ENCODE measurements at places on chromosomes 11 and 22.
A peak's percentile ranks its signal among the peaks of the same experiment; 100 is the strongest.

DNA sequence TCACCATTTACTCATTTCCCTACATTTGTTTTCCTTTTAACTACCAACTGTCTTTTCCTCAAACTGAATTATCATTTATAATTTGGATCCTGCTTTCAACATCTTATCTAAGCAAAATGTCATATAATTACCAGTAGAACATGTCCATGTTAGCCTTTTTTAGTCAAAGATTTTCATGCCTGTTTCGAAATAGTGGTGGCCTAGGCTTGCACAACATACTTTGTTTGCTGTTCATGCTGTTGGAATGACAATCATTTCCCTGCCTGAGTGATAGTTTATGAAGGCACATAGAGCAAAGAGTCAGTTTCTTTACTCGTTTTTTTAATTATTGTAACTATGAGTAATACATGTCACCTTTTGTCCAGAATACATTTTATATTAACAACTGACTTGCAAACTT, 144.3 kb upstream of the ANO3 start:
- DNase-seq, result no peak

DNA sequence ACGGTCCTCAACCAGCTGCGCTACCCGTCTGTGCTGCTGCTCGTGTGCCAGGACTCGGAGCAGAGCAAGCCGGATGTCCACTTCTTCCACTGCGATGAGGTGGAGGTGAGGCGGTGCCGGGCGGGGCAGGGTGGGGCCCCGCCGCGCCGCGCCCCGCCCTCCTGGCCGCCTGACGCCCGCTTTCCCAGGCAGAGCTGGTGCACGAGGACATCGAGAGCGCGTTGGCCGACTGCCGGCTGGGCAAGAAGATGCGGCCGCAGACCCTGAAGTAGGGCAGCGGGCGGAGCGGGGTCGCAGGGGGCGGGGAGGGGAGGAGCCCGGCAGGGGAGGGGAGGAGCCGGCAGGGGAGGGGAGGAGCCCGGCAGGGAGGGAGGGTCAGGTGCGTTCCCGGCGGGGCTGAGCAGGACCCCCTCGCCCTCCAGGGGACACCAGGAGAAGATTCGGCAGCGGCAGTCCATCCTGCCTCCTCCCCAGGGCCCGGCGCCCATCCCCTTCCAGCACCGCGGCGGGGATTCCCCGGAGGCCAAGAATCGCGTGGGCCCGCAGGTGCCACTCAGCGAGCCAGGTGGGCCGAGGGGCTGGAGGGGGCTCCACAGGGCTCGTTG, 14.7 kb downstream of the EPS8L2 start:
- peak; percentile 50 for DNase-seq

DNA sequence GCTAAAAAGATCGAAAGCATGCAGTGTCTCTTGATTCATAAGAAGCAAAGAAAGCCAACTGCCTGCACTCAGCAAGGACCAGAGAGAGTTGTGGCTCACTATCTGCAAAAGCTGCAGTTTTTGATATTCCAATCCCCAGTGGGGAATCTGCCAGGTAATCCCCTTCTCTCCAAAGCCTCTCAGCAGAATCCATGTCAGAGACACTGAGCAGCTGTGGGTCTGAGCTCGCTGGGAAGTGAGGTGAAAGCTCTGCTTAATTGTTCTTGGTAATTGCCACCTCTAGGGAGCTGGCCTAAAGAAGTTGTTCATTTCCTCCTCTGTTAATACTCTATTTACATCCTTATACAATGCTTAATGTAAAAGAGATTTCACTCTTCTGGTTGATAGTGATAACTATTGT, 261.3 kb upstream of the LRRC4C start:
- DNase-seq, result no peak

- no peak for DNase-seq
Observed at GRCh38 chr11:10611979-10612862, 43.8 kb upstream of the LYVE1 start.

- DNase-seq, result no peak
Observed at GRCh38 chr11:47756208-47756607, 10.9 kb downstream of the FNBP4 start.

GRCh38 chr22:43272301-43272700, 70.9 kb downstream of the SCUBE1 start:
- DNase-seq, result no peak

DNA sequence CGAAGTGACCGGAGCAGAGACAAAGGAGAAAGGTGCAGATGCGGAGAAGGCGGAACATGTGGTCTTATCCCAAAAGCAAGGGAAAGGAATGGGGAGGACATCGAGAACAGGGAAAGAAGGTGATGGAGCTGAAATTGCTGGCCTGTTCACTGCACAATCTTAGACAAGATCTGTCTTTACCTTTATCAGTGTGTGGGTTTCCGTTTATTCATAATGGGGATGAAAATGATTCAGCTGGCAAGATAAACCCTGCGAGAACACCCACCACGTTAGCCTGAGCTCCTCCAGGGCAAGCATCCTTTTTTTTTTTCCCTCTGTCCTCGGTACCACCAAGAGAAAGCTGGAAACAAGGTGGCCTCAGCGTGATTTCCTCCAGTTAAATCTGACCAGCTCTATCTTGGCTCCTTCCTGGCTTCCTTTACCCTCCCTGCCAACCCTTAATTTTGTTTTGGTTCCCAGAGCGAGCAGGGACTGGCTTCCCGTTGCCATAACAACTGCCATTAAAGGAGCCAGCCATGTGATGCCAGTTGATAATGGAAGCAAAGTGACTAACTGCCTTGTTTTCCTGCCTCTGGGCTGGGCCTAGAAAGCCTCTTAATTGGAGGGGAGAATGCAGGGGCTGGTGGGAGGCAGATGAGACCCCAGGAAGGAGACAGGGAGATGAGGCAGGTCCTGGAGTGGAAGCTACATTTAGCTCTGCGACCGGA, 4.2 kb downstream of the SGSM1 start:
- DNase-seq, result no peak

GRCh38 chr11:131703311-131703710, 332.9 kb downstream of the NTM start:
- DNase-seq, result no peak

DNA sequence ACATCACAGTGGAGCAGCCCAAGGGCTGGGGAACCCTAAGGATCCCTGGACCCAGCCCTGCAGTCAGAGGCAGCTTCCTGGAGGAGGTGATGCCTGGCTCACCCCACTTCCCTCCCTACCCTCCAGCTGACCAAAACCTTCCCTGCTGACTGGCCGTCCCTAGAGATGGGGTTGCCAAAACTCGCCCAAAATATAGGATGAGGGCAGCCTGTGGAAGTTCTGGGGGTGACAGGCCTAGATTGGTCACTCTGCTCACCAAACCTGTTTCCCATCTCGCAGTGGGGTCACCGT, 35.0 kb upstream of the PPARA start:
- DNase-seq, result no peak
